Stimulated activated CD4-positive, alpha-beta T cell treated with anti-CD3 and anti-CD28 coated beads, Interleukin-12 subunit alpha, Interleukin-12 subunit beta, amount 100 ng/mL, for 24 hours (primary cell): ENCODE measurements at places on chromosomes 6 and 20.

- no peak for DNase-seq
Measured at GRCh38 chr6:72102561-72102960, 216.2 kb downstream of the RIMS1 start.

- no peak for DNase-seq
Measured at GRCh38 chr6:56868687-56869086, 86.2 kb upstream of the BEND6 start.

DNA sequence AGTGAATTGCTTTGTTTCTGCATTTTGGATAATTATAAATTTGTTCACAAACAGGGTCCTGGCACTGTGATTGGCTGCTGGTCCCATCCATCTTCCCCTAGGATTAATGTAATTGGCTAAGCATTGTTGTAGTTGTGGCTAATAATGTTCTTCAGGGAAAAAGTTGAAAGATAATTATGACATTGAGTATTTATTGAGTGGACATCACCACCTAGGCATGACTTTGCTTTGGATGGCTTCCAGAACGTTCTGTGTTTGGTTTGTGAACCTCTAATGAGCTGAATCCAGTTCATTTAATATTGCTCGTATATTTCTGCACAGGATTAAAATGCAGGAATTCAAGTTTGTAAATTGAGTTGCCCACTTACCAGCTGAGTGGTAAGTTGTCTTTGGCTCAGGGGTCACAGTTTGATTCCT lies 55.1 kb downstream of the ARID1B start:
- DNase-seq: no peak

GRCh38 chr6:138545621-138545980 lies 46.3 kb upstream of the NHSL1 start:
- DNase-seq: no peak

- DNase-seq: no peak
Measured at GRCh38 chr6:150813319-150813992, 52.0 kb upstream of the MTHFD1L start.

DNA sequence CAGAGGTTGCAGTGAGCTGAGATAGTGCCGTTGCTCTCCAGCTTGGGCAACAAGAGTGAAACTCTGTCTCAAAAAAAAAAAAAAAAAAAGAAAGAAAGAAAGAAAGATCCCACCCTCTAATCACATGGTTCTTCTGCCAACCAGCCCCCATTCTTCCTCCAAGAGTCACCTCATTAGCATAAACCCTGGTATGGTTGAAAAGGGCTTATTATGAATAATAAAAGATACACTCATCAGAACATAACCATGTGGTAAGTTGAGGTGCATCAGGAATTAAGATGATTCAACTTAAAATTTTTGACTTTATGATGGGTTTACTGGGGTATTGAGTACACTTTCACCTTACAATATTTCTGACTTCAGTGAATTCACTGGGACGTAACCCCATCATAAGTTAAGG lies 793 bp upstream of the TRIM40 start:
- DNase-seq: no peak

DNA sequence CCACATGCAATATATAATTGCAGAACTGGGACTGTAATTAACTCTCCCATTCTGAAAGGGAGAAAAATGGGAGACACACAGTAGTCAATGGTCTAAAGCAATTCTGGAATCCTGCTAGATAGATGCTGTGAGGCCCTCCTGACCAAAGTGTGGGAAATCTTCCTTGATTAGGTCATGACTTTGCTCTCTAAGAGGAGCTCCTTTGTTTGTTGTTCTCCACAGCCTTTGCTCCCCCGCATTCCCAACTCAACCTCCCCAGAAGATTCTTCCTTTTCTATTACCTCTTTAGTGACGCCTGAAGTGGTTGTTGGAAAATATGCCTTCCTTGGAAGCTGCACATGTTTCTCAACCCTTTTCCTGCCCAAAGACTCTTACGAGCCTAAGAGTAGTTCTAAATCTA lies 28.8 kb upstream of the LIN28B start:
- DNase-seq: no peak

DNA sequence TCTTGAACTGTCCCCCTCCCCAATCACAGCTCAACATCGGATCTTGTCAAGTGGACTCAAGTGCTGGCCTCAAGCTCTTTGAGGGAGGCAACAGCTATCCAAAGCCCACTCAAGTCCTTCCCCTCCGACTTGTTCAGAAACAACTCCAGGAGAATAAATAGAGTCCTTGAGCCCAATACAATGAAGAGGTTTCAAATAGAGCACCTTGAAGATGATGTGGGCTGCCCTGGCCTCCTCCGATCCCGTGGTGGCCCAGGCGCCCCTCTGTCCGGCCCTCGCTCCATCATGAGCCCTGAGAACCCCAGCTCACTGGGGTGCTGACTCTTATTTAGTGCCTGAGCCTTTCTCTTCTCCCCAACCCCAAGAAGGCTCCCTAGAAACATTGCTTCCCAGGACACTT lies 164.3 kb upstream of the PMEPA1 start:
- DNase-seq: no peak

DNA sequence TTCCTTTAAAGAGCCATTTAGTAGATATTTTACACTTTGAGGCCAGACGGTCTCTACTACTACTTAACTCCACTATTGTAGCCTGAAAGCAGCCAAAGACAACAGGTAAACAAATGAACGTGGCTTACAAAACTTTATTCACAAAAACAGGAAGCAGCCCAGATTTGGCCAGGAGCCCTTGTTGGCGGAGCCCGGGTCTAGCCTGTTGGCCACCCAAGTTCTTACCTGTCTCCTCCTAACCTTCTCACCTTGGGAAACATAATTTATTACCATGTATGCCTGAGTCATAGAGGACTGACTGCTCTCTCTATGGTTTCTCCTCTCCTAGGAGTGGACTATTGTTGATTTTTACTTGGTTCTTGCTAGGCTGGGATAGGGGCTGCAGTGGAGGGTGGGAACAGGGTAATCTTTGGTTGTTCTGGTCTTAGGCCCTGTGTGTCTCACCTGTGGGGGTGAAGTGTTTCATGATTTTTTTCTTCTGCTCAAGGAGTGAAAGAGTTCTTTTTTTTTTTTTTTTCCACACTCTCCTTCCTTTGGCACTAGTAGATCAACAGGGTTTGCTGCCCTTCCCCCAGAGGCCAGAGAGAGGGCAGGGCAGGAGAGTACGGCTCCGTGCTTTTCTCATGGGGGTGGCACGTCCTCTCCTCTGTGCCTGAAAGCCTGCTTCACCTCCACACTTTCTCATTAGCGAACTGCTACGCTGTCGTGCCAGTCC lies 90.0 kb downstream of the RPP40 start:
- no peak for DNase-seq

DNA sequence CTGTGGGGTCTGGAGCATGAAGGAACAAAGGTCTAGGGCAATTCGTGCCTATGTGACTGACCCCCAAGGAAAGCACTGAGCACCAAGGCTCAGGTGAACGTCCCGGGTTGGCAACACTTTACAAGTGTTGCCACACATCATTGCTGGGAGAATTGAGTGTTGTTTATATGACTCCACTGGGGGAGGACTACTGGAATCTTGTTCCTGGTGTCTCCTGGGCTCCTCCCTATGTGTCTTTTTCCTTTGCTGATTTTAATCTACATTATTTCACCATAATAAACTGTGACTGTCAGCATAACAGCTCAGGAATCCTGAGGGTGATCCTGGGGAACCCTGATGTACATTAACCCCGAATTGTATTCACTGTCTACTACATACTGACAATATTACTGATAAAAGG lies 207.7 kb upstream of the BMP2 start:
- DNase-seq: no peak

- no peak for DNase-seq
Measured at GRCh38 chr6:56766806-56767178, 124.1 kb upstream of the DST start.

GRCh38 chr6:133504761-133505160 lies 263.6 kb downstream of the EYA4 start:
- DNase-seq: no peak

GRCh38 chr6:179340-179950 lies 112.8 kb upstream of the DUSP22 start:
- no peak for DNase-seq

- DNase-seq: no peak
Measured at GRCh38 chr6:151443911-151444621, 7.9 kb downstream of the RMND1 start.

DNA sequence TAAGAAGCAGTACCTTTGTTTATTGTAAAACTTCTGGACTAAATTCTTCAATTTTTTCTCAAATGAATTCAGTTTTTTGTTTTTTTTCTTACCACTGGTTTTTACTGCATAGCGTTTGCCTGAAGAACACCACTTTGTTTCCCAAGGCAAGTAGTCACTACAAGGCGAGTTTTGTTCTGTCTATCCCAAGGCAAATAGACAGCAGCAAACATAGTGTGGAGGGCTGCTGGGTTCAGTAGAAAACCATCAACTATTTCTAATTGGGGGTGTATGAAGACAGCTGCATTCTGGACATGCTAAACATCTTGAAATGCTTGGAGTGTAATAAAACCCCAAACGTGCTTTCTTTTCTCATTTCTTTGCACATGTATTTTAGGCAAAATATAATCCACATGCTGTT lies 197.4 kb downstream of the ESR1 start:
- DNase-seq: no peak

DNA sequence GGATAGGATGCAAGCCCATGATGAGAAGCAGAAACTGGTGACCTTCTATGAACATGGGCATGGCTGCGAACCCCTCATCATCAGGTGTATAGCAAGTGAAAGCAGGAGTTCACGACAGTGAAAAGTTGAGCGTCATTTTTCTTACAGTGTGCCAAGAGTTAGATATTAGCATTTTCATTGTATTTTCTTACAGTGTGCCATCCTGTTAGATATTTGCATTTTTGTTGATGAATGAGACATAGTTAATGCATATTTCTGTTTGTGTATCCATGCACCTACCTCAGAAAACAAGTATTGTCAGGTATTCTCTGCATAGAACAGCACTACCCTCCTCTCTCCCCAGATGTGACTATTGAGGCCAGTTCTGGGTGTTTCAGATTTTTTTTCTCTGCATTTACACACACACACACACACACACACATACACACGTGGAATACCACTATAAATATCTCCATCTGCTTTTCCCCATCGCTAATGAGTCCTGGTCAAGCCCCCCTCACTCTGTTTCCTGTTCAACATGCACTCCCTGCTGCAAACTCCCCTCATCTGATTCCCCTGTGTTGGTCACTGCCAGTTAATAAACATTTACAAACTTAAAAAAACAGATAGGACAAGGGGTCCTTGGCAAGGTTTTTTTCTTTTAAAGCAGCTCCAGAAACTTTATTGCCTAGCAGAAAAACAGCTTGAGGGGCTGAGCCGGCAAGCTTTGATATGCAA lies 41.7 kb downstream of the PLN start:
- DNase-seq: no peak

DNA sequence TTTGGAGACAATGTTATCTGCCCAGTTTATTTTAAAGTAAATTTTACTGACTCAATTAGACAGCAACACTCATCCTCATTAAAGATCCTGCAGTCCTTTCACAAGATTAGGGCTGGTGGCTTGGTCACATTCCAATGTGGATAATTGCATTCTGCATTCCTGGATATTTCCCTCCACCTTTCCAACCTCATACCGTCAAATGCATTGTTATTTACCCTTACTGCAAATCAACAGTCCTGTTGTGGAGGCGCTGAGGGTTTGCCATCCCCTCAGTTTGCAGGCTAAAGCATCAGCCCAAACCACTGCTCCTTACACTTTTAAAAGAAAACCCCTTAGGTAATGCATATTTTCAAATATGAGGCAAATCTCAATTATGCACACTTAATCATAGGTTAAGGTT lies 5.4 kb downstream of the CITED2 start:
- DNase-seq: no peak

DNA sequence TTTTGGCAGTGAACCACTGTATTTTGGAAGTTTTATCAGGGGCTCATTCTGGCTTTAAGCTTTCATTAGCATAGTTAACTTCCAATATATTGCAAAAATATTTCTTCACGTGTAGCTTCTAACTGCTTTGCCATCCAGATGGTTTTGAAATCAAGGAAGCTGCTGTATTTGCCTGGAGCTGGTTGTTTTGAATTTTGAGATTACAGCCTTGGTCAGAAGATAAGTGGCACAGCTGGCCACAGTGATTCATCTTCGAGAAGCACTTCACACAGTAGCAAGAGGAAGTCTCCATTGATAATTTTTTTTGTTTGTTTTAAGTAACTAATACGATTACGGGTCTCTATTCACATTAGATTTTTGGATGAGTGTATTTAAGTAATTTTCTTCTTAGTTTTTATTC lies 3.8 kb downstream of the APCDD1L start:
- no peak for DNase-seq

GRCh38 chr6:119311514-119312142 lies 37.9 kb downstream of the MAN1A1 start:
- DNase-seq: no peak

- no peak for DNase-seq
Measured at GRCh38 chr6:2441601-2442475, 196.4 kb upstream of the GMDS start.

- no peak for DNase-seq
Measured at GRCh38 chr6:118485601-118486550, 62.2 kb upstream of the PLN start.

GRCh38 chr6:81772741-81773140 lies 20.3 kb upstream of the TENT5A start:
- DNase-seq: no peak

DNA sequence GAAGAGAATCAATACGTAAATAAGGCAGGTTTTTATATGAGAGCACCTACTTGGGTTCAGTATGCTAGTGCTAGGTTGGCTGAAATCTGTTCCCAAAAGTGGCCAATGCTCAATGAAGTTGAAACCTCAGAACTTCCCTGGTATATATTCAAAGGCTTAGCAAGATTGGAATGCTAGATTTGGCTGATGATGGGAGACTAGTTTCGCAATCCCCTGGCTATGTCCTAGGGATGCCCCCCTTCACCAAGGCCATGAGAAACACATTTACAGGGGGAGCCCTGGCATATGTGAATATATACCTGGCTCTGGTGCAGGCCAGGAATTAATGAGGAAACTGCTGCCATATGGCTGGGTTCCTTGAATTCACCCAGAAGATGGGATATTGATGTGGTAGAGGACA lies 142.4 kb upstream of the C6orf118 start:
- DNase-seq: no peak

- no peak for DNase-seq
Measured at GRCh38 chr6:157169656-157170055, 153.7 kb downstream of the TMEM242 start.

DNA sequence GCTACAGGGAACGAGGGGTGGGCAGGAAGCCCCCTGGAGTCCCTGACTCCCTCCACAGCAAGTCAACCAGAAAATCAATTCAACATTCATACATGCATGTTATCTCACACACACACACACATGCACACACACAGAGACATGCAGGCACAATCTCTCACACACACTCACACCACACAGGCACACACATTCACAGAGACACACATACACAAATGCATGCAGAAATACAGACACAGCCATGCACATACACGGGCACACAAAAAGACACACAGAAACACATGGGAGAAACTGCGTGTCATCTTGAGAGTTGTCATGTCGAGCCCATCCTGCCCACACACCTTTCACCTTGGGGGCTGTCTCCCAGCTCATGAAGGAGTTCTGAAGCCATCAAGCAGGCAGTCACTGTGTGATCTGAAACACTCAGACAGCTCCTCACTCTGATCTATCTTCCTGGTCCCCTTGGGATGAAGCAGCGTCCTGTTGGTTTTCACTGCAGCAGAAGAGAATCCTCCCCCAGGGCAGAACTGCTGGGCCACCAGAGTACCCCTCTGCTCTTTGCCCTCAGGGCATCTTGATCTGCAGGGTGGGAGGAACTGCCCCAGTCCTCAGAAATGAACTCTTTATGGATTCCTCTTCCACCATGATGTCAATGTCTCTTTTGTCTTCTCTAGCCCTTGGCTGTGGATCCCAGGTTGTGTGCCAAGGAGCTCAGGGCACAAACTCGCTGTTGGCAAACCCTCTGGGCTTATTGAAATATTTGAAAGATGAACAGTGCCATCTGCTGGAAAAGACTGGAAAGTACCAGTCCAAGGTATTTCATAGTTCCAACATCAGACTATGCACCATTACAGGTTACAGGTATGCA lies 8.8 kb downstream of the RAET1L start:
- DNase-seq: no peak
